WTC11 (cell line): ENCODE measurements at places on chromosomes 5 and 9. TPM values are rescaled to one million over a fixed set of nuclear protein-coding genes. Genes with fewer than 3 reads are reported as not detected.

DNA sequence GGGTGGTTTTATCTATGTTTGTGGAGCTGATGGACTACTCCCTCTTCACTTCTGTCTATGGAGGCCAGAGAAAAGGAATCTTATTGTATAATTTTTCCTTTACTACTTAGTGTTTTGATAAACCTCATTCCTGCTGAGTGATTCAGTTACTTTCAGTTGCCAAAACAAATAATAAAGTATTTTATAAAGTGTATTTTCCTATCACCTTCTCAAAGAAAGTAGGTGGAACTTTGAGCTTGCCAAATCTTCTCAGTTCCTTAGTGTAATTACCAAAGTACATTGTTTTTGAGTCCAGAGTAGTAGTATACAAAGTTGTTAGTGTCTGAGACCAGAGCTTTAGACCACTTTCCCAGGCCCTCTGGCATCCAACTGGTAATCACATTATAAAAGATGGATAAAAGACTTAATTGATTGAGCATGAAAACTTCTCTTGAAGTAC is 13.5 kb downstream of the RABGAP1 start:
- peaks cover 12% of the 10 kb centered on the region for H3K36me3 ChIP-seq
- H3K27me3 ChIP-seq: no peaks in the 10 kb centered on the region
- H3K4me1 ChIP-seq: peaks cover 28% of the 10 kb centered on the region
- no peak for DNase-seq
- H3K27ac ChIP-seq: no peak overlapping the region
- H3K4me3 ChIP-seq: no peak overlapping the region

DNA sequence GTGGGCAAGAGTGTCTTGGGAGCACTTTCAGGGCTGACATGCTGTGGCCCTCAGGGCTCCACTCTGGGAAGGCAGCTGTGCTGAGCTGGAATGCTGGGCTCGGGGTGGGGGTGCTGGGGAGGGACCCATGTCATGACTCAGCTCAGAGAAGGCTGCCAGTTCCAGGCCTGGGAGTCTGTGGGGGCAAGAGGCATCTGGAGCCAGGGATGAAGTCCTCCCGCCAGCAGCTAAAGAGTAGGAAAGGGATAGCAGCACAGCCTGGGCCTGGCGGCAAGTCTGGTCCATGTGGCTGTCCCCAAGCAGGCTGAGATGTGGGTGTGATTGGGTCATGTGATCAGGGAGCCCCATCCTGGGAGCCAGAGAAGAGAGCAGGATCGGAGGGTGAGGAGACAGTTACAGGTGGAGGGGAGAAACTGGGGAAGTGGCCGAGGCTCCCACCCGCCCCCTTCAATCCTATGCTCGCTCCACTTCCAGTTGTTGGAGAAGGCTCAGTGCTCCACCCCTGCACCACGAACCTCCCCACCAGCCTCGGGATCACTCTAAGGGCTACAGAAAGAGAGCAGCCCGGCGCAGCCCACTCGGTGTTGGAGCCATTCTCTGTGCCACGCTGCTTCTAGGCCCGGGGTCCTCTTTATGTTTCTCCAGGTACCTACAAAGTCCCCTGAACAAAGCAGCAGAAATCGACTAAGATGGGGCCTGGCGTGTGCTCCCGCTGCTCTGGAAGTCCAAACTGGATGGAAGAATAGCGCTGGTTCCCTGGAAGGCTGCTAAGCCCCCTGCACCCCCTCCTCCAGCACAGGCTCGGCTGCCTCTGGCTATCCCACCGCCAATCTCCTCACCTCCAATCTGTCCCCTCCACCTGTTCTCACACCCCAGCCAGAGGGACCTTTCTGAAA is 12.0 kb downstream of the PDGFRB start:
- no peak overlapping the region for H3K27ac ChIP-seq
- peaks cover 47% of the 10 kb centered on the region for H3K4me1 ChIP-seq
- no peaks in the 10 kb centered on the region for H3K36me3 ChIP-seq
- H3K27me3 ChIP-seq: no peaks in the 10 kb centered on the region; the same call in 1 of the 2 replicates
- DNase-seq: no peak
- H3K4me3 ChIP-seq: no peak overlapping the region

- no peak overlapping the region for H3K27ac ChIP-seq
- H3K27me3 ChIP-seq: no peaks in the 10 kb centered on the region; the same call in 1 of the 2 replicates
- H3K4me1 ChIP-seq: peaks cover 7% of the 10 kb centered on the region
Measured at GRCh38 chr5:59097712-59098111, 514.8 kb downstream of the RAB3C start.

- peaks cover 3% of the 10 kb centered on the region for H3K4me1 ChIP-seq
- no peaks in the 10 kb centered on the region for H3K36me3 ChIP-seq
- no peak for DNase-seq
Measured at GRCh38 chr5:11564706-11565105, 339.5 kb downstream of the CTNND2 start.

- no peak for DNase-seq
- H3K4me3 ChIP-seq: no peak overlapping the region; the same call in 1 of the 2 replicates
- peaks cover 39% of the 10 kb centered on the region for H3K4me1 ChIP-seq
- no peaks in the 10 kb centered on the region for H3K36me3 ChIP-seq
Measured at GRCh38 chr5:150411245-150411979, 1.3 kb downstream of the CD74 start.

DNA sequence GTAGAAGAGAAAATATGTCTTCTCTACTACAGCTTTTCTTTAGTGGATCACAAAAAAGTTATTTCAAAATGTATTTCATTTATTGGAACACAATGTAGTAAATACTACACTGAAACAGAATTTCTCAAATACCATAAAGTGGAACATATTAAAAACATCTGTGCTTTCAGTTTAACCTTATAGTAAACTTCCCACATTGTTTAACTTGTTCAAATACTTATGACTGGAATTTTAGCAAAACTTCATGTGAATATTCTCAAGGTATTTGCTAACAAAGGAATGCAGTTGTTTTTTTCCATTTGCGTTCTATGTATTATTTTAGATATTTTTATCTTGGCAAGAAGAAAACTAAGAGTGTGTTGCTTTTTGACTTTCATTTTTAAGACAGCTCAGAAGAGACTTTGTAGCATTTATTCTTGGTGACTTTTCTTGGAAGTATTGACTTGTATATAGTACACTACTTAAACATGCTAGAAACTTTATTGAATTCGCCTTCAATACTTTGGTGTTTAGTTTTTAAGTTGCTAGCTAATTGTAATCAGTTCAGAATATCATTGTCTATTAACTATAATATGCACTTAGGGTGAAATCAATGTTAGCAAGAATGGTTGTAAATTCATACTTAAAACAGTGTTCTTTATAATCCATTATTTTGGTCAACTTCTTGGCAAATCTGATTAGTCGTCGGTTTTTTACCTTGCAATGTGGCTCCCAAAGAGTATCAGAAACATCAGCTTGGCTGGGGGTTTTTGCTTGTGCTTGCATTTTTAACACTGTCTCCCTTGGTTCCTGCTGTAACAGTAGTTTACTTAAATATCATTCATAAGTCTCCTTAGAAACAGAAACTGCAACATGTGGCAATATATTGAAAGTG is 5.0 kb upstream of the RHOBTB3 start:
- no peaks in the 10 kb centered on the region for H3K36me3 ChIP-seq
- no peak for DNase-seq
- H3K4me3 ChIP-seq: no peak overlapping the region

DNA sequence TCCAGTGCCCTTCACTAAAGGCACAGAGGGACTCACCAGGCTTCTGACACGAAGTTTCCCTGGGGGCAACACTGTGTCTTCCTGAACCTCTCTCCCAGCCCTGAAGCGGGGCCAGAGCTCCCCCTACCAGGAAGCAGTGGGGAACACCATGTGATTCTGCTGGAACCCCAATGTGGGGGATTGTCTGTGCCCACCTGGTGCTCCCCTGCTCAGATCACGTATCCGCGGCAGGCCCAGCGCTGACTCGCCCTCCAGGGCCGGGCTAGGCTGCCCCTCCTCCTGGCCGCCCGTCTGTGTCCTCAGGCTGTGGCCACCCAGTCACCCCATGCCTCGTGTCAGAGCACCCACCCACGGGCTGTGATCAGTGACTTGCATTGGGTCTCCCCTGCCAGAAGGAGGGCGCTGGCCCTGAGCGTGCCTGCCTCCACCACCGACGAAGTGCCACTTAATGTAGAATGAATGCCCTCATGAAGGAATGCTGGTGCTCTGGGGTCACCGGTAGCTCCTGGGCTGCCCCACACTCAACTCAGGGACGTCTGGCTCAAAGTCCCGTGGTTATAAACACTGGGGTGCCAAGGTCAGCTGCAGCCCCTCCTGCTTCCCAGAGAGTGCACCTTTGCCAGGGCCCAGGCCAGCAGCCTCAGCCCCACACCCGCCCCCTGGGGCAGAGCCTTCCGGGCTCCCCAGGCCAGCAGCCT is 22.1 kb downstream of the SARDH start:
- peak; percentile 61 for DNase-seq
- peak overlapping the region; percentile 23; the same call in 1 of the 2 replicates for H3K27ac ChIP-seq
- H3K4me1 ChIP-seq: peaks cover 5% of the 10 kb centered on the region
- H3K36me3 ChIP-seq: peaks cover 5% of the 10 kb centered on the region

DNA sequence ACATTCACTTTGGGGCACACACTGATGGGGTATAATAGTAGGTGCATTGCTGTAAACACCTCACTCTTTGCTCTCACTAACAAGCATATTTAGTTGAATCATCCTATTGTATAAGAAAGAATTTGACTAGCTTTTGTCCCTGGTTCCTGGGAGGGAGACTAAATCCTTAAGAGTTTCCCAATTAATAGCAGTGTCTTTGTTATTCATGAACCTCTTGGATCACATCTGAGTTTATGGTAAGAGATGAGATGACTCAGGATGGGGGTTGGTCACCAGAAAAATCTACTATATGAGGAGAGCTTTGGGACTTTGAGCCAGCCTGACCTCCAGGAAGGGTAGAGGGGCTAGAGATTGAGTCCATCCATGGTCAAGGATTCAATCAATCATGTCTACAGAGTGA is 56.8 kb downstream of the PUM3 start:
- H3K27ac ChIP-seq: no peak overlapping the region
- no peak overlapping the region for H3K4me3 ChIP-seq
- no peaks in the 10 kb centered on the region for H3K27me3 ChIP-seq
- H3K36me3 ChIP-seq: peaks cover 85% of the 10 kb centered on the region

DNA sequence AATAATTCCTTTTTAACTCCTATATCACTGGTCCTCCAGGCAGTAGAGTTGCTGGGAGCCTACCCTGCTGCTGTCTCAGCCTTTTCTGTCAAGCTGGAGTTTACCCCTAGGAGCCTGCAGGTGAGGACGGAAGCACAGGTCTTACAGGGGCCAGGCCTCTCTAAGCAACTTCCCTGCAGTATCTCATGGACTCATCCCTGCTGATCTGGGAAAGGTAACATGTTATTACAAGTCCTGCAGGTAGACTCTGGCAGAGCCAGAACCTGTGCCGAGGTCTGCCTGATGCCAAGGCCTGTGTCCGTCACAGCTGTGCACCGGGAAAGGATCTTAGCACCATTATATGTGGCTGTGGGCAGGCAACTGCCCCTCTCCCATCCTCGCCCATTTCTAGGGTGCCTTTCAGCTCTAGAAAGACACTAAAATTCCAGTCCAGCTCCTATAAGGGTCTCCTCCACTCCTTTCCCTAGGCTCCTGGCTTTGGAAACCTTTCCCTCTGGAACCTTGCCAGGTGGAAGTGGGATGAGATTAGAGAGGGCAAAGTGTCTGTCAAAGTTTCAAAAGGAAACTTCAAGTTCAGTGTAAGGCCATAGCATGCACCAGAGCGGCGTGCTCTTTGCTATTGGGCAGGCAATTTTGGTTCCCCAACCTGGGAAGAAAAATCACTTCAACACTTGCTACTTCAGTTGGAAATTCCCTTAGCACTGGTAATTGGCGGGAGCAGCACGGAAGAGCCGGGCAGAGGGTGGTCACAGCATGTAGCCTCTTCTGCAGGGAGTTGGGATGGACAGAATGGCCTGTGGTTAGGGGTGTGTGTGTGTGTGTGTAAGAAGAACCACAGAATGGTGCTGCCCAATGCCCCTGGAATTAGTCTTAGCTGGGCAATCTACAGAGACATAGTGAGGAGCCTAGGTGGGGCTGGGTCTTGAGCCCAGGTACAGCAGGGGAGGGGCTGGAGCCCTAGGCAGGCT is 17.5 kb downstream of the TMEM171 start:
- no peaks in the 10 kb centered on the region for H3K36me3 ChIP-seq
- H3K4me1 ChIP-seq: peaks cover 17% of the 10 kb centered on the region
- H3K27ac ChIP-seq: no peak overlapping the region

QRFP gene
- not detected in 3 replicates for total RNA-seq

SPINK4 gene
- total RNA-seq: not detected in 3 replicates

BOD1 gene
- total RNA-seq: 117 to 123 TPM (median 120 TPM) in 3 replicates

GNA14 gene
- total RNA-seq: 20.4 to 26.7 TPM (median 21.0 TPM) in 3 replicates
